Mucosa of descending colon (tissue), 3 donors: ENCODE measurements at places on chromosomes 3 and 15. TPM values are rescaled to one million over a fixed set of nuclear protein-coding genes. Genes with fewer than 3 reads are reported as not detected.

The SEC11A gene
- 112 TPM for total RNA-seq

The FETUB gene
- total RNA-seq, result not detected

The ARRDC4 gene
- 49.6 TPM for total RNA-seq

The XPC gene
- total RNA-seq, result 26.9 TPM

The C2CD4A gene
- 0.29 TPM for total RNA-seq

DNA sequence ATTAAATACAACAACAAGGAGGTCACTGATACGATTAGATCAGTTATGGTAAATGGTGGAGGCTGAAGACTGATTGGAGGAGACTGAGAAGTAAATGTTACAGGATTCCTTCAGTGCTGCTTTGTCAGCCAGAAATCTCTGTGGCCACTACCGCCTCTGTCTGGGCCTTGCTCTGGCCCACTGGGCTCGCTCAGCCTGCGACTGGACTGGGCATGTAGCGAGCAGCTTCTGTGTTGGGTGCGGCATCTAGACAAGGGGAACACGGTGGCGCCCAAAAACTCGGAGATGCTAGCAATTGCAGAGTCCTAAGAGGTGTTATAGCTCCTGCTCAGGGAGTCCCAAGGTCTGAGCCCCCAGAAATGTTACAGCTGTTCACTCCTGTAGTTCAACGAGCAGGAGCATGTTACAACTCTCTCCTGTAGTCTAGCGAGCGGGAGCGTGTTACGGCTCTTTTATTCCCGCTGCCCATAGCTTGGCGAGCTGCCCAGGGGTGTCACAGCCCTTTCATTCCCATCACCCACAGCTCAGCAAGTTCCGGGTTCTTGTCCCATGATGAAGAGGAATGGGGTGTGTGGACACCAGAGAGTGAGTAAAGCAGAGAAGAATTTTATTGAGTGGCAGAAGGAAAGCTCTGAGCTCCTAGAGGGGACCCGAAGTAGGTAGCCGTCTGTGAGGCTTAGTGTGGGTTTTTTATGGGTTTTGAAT lies 24.7 kb downstream of the SLC15A2 start:
- no peak for DNase-seq

DNA sequence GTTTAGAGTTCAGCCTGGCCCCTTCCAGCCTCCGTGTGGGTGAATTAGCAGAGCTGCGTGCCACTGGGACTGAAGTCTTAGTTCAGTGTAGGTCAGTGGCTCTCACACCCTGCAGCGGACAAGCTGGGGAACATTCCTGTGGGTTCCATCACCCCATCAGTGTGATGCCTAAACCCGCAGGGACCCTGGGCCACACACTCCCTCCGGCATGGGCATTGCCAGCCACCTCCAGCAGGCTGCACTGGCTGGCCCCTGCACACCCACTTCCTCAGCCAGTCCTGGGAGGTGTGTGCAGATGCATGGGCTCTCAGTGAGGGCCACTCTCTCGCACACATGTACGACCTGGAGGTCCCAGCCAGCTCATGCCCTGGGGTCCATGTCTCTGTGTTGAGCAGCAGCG lies 32.1 kb upstream of the TOPBP1 start:
- no peak for DNase-seq

DNA sequence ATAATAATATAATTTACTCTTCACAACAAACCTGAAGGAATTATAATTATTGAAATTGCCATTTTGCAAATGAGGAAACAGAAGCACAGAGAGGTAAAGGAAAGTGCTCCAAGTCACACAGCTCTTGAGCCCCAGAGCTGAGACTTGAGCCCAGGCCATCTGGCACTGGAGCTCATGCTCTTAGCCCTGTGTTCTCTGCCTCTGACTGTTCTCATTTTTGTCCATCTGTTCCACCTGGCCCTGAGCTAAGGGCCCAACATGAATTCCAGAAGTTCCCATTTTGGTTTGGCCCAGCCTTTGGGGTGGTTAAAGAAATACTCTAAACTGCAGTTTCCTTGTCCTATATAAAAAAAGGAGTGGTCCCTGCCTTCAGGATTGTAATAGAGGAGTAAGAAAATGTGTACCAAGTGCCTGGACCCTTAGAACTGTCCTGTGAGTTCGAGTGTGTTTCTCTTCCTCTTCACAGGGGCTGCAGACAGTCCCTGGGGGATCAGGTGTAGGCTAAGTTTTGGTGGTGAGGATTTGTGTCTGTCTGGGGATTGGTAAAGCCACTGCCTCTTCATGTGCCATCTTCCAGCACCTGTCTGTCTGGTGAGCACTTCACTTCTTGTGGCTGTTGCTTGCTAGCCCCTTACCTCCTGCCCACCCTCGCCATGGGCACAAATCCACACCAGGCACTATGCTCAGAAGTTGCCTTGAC lies 91.8 kb downstream of the DNAJB8 start:
- no peak for DNase-seq

GRCh38 chr15:68429691-68430470 lies 2.1 kb downstream of the ITGA11 start:
- no peak for DNase-seq

- DNase-seq, result no peak
Measured at GRCh38 chr15:84104853-84105252, 130.7 kb upstream of the GOLGA6L4 start.

GRCh38 chr15:48533982-48534381 lies 111.5 kb downstream of the FBN1 start:
- no peak for DNase-seq

GRCh38 chr3:2511356-2511755 lies 412.7 kb downstream of the CNTN4 start:
- no peak for DNase-seq

DNA sequence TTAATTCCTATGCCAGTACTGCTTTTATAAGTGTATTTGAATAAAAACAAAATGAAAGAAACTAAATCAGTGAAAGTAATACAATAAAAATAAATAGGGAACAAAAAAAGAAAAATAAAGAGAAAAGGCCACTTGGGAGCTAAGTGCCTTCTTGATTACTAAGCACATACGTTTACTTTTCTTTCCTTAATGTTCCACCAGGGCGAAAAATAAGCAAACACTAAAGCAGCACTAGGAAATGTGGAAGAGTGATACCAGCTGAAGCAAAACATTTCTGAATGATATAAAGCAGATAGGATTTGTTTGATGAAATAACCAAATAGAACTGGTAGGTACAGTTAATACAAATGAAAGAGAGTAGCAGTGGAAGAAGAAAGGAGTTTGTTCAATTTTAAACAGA lies 132.8 kb upstream of the ZPLD1 start:
- DNase-seq, result no peak

DNA sequence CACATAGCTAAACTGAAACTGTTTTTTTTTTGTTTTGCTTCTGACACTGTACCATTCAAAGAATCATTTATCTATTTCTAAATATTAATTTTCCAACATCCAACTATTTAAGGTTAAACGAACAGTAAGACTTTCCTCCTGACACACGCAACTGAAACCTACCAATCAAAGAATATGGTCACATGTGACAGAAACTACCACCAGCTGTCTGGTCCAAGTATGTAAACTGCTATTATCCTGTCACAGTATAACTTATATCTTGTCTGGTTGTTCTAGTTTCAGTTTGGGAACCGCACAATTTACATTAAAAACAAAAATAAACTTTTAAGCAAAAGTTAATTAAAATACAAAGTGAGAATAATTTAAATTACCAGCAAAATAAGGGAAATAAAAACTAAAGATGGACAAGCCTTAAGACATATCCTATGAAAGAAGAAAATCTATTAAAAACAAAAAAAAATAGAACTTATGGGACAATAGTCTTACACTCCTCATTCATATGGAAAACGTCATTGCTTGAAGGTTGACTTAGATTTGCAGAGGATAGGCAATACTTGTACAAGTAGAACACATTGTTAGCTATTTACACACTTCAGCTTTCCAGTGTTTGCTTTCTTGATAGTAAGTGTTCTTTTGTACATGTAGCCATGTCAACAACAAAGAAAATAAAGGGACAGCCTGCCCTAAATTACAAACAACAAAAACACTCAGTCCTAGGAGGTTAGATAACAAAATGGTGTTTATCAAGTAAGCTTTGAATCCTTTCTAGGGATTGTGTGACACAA lies 26.8 kb upstream of the CHRM5 start:
- DNase-seq, result no peak

DNA sequence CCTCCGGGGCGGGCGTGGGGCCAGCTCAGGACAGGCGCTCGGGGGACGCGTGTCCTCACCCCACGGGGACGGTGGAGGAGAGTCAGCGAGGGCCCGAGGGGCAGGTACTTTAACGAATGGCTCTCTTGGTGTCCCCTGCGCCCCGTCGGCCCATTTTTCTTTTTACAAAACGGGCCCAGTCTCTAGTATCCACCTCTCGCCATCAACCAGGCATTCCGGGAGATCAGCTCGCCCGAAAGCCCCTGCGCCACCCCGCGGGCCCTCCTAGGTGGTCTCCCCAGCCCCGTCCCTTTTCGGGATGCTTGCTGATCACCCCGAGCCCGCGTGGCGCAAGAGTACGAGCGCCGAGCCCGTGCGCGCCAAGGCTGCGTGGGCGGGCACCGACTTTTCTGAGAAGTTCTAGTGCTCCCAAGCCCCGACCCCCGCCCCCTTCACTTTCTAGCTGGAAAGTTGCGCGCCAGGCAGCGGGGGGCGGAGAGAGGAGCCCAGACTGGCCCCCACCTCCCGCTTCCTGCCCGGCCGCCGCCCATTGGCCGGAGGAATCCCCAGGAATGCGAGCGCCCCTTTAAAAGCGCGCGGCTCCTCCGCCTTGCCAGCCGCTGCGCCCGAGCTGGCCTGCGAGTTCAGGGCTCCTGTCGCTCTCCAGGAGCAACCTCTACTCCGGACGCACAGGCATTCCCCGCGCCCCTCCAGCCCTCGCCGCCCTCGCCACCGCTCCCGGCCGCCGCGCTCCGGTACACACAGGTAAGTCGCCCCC lies at the start of gene THBS1:
Gene THBS1, plus strand, starts transcription at position 595 of the 757 bp plus-strand sequence. CDS start 779 bp downstream, outside the sequence.
- peak; percentile 93 for DNase-seq

DNA sequence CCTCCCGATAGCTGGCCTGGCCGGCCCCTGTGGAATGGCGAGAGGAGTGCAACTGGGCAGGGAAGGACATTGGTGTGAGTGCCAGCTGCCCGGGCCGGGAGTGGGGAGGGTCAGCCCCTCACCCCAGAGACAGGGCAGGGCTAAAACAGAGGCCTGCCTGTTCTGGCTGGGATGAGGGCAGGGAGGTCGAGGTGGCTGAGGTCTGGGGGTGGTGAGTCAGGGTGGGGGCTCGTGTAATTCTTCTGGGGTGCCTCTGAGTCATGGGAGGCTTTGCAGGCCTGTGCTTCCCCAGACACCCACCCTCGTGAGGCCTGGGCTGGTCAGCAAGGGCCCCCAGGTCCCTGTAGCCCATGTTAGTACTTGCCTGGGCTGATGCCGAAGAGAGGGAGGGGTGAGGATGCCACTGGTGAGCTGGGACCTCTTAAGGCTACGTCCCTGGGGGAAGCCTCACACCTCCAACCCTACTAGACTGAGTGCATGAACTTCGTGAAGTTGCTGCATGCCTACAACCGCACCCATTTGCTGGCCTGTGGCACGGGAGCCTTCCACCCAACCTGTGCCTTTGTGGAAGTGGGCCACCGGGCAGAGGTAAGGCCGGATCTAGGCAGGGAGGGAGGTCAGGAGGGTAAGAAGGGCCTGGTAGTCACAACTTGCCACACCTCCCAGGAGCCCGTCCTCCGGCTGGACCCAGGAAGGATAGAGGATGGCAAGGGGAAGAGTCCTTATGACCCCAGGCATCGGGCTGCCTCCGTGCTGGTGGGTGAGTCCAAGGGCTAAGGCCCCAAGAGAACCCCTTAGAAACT lies 1.7 kb downstream of the SEMA3B start:
- DNase-seq, result peak; percentile 51

GRCh38 chr3:30988769-30989168 lies 94.3 kb upstream of the GADL1 start:
- no peak for DNase-seq

DNA sequence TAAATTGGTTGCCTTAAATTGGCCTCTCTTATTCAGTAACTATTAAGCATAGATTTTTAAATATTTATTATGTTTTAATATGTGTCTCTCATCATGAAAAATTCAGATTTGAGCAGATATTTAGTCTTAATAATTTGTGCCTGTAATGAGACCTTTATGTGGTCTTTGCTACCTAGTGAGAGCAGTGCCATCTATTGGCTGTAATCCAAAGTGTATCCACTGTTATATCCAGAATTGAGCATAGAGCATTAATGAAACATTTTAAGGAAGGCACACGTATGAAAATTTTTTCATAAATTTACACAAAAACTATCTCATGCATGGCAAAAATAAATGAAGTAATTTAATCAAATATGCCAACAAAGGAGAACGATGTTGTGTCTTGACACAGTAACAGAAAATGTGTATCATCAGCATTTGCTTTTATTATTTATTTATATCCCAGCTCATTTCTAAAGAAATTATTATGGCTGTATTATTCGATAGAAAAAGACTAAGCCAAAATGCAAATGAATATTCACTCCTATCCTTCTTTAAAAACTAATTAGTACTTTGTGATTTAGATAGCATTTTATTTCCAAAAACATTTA lies 203.5 kb downstream of the RSRC1 start:
- DNase-seq, result no peak

DNA sequence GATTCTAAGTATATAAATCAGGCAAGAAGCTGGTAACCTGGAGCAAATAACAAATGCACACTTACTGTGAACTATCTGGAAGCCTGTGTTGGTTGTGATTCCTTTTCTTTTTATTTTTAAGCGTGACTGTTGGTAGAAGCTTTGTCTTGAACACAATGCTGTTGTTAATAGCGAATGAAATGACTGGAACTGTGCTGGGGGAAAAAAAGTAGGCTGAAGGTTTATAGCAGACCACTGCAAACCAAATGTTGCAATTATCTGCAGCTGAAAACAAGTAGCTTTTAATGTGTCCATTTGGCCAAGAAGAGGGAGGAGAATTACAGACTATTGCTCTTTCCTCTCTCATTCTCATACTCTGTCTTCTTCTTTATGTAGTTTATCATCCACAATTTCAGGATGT lies 184.5 kb upstream of the DNAJC19 start:
- no peak for DNase-seq

GRCh38 chr3:189683546-189684255 lies 52.5 kb downstream of the TP63 start:
- no peak for DNase-seq

DNA sequence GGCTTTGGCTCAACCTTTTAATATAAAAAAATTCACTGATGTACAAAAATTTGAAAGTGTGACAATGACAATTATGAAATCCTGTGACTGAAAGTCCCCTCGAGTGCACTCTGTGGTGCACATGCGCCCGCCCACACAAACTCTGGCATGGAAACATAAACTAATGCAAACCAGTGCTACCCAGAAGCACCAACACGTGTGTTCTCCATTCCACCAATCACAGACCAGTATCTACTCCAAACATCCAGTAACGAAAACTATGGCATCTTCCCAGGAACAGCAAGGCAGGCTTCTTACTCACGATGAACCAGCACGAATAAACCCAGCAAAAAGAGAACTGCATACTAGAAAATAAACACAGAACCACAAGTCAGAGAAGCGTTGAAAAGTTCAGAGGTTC lies 11.7 kb upstream of the NMB start:
- no peak for DNase-seq
